HuH-7.5 (cell line): ENCODE measurements at places on chromosomes 16 and 17.

DNA sequence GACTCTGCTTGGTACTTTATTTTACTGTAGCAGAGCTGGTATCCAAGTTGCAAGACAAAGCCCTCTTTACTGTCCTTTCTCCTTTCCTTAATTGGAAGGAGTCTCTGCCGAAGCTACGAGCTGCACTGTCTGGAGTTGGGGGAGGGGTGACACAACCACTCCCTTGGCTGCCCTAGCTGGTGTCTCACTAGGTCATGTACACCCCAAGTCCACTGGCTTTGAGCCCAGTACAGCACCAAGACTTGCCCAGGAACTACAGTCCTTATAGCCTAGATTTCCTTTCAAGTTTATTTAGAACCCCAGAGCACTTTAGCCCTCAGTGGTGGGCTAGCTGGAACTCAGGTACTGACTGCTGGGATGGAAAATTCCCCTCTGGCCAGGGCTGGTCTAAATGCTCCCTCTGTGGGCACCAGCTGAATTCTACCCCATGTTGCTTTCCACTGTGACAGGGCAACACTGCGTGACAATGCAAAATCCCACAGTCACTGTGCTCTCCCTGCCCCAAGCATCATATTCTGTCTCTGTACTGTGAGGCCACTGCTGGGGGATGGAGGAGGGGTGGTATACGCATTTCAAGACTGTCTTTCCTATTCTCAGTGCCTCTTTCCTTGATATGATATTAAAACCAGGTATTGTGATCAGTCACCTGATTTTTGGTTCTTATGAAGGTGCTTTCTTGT is 18.4 kb downstream of the EFCAB5 start:
- no peak for DNase-seq

- no peak for DNase-seq
Measured at GRCh38 chr16:89170346-89171215, 967 bp upstream of the CDH15 start.

DNA sequence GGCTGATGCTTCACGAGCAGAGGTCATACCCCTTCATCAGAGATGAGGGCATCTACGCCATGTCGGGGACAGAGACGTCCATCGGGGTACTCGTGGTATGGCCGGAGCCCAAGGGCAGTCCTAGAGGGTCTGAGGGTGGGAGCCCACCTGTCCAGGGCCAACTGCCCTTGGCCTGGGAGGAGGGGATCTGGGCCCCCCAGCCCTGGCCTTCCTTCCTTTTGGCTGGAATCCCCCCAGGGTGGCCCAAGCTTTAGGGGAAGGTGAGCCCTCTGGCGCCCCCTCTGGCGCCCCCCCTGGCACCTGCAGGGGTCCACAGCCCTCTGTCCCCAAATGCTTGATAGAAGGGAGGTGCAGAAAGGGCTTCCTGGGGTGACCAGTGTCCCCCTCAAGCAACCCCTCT is 69.3 kb downstream of the SCNN1B start:
- DNase-seq: no peak

- DNase-seq: no peak
Measured at GRCh38 chr16:54677308-54677950, 253.2 kb upstream of the IRX5 start.

- no peak for DNase-seq
Measured at GRCh38 chr17:77746393-77746792, 212.1 kb upstream of the TNRC6C start.

DNA sequence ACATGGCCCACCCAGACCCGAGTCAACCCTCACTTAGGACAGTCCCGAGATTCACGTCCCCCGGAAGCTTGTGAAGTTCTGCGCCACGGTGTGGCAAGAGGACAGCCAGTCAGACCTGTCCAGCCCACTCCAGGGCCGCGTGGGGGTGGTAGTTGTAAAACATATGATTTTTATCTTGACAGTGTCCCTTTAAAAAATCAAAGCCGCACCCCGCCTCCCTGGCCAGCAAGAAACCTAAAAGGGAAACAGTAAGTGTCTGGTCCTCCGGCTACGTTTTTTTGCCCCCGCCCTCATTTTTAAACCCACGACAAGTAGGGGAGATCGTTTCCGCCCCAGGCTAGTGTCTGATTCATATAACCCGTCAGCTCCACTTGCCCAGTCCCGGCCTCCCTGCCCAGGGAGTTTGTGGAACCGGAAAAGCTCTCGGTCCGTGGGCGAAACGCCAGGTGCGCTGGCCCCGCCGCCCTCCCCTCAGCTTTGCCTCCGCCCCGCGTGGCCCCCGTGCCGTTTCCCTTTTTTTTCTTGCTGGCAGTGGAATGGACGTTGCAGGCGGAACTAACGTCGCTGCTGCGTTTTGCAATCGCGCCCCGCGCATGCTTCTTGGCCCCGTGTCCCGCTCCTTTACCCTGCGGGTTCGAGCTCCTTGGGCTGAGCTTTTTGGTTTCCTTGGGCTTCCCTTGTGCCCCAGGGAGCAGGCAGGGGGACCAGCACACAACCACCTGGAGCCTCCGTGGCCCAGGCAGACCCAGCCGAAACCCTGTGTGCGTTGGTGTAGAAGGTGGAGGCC is 13.3 kb upstream of the NUDT16L1 start:
- no peak for DNase-seq
